ENCODE measurements at places on chromosomes 7 and 10.

- DNase-seq: no peak
These were observed 18.7 kb downstream of the CCDC136 start for GRCh38 chr7:128810473-128810872.

DNA sequence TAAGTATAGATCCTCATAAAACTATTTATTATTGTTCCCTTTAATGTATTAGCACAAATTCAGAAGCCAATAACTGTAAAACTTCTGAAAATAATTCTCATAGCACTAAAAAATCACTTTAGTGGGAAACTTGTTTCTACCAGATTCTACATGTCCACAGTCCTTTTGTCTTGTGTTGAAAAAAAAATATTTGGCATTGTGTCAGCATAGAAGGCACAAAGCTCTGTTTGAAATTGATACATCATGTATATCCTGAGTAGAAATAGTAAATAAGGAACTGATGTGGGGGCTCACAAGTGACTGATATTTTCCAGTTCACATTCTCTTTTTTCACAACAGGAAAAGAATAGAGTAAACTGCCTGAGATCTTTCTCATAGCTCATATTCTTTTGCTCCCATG lies 134.6 kb downstream of the GRM3 start:
- DNase-seq: no peak

DNA sequence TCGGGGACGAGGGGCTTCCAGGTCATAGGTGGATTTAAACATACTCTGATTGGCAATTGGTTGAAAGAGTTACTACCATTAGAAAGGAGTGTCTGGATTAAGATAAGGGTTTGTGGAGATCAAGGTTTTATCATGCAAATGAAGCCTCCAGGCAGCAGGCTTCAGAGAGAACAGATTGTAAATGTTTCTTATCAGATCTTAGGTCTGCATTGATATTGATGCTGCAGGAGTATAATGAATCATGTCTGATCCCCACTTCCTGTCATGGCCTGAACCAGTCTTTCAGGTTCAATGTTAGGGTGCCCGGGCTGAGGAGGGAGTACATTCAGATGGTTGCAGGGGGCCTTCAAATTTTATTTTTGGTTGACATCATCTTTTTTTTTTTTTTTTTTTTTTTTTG lies 51.4 kb downstream of the SH3PXD2A start:
- no peak for DNase-seq

GRCh38 chr7:16627236-16627635 lies 18.3 kb downstream of the ANKMY2 start:
- DNase-seq: no peak

DNA sequence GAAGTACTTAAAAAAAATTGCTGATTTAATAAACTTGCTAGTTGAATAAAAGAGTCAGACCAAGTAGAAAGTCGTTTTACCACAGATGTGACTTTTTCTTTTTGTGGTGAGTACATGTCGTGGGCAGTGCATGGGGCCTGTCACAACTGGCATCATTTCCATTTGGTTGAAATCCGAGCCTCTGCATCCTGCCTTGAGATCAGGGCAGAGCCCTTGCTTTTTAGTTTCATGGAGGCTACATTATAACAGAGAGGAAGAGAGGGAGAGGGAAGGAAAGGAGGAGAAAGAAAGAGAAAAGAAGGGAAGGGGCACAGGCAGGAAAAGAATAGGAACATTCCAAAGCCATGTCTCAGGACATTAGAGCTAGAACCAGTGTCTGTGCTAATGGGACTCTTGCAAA lies 20.4 kb upstream of the INSYN2A start:
- no peak for DNase-seq

- no peak for DNase-seq
These were observed 47.1 kb downstream of the SYPL1 start for GRCh38 chr7:106064771-106065574.

GRCh38 chr7:109266610-109267009 lies 696.9 kb downstream of the DNAJB9 start:
- DNase-seq: no peak

GRCh38 chr10:34679177-34679576 lies 135.9 kb downstream of the PARD3 start:
- DNase-seq: no peak

- DNase-seq: no peak
These were observed 40.6 kb upstream of the AOAH start for GRCh38 chr7:36764929-36765328.

DNA sequence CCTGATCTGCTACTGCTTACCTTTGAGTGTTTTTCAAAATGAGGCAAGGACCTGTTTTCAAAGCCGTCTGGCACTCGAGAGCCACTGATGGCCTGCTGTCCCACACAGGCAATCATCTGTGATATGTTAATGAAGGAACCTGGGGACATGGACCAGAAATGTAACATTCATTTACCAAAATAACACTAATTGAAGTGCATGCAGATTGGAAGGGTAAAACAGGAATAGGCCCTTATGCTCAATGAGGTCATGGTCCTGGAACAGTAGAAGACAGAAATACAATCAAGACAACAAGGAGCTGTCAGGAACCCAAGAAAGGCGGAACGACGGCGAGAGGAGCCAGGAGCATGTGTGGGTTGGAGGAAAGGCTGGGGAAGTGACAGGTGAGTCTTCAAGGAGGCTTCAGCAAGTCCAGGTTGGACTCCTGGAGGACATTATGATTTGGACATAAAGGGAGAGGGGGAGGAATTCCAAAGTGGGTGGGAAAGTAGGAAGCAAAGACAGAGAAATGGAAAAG lies 28.3 kb downstream of the POLR3A start:
- no peak for DNase-seq

DNA sequence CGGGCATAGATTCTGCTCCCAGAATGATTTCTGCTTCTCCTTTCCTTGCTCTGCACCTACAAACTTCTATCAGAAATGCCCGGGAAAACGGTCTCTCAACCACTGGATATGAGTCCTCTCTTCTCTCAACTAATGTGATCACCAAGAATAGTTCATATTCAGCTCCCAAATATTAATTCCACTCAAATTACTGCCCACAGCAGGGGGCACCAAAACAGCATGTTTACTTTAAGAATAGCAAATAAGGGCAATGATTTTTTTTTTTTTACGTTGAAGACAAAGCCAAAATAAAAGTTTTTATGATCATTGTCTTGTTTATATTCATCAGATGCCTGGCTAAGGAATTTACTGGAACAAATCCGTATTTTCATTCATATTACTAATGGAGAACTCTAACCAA lies 94.9 kb upstream of the PRSS1 start:
- no peak for DNase-seq

DNA sequence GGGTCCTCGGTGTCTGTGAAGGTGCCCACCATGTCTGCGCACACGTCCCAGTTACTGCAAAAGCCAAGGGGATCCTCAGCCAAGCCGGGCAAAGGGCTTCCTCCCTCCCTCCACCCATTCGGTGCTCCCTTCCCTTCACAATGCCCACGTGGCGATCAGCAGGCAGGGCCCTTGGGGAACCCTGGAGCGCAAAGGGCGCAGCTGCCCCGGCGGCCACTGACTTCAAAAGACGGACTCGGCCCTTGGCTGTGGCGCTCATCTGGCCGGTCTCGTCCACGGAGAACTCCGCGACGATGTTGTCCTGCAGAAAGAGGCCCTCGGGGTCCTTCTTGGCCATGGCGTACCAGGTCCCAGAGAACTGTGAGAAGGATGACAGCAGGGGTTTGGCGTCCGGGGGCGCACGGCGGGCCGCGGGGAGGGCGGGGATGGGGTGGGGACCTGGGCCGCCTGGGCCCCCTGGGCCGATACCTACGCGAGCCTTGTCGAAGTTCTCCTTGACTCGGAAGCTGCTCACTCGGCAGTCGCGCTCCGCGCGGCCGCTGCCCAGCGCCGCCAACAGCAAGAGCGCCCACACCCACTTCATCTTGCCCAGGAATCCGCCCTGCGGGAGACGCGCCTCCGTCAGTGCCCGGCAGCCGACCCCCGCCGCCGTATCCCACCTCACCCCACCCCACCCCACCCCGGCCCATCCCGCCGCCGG lies 439 bp downstream of the RBP4 start:
- DNase-seq: no peak

DNA sequence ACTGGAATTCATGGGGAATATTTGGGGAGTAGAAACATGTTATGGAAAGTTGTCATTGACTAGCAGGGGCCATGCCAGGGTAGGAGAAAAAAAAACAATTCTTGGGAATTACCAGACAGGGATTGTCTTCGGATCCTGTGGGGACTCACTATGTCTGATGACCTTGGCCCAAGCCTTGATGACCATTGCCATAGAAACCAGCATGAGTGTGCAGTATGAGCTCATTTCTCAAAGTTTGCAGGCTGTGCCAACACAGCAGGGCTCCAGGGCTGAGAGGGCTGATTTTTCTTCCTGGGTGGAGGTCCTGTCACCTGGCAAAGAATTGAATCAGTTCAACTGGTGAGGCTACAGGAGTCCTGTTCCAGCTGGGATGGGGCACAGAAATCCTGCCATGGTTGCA lies 198.3 kb downstream of the ADRA2A start:
- no peak for DNase-seq

GRCh38 chr7:75967487-75967997 lies 26.9 kb downstream of the TMEM120A start:
- no peak for DNase-seq

DNA sequence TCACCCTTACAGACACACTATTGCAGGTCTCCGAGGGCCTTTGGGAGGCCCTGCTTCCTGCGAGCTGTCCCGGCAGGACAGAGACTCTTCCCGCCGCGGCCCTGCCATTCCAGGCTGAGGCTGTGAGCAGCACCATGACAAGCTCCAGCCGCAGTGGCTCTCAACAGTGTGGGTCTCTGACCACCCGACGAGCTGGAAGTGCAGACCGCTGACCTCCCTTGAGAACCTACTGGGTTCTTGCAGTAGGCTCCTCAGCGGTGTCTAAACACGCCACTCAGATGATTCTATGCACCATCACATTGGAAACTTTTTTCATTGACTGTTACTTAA lies 303.4 kb downstream of the WDR37 start:
- no peak for DNase-seq

GRCh38 chr10:123203393-123204126 lies 49.4 kb downstream of the BUB3 start:
- DNase-seq: no peak

DNA sequence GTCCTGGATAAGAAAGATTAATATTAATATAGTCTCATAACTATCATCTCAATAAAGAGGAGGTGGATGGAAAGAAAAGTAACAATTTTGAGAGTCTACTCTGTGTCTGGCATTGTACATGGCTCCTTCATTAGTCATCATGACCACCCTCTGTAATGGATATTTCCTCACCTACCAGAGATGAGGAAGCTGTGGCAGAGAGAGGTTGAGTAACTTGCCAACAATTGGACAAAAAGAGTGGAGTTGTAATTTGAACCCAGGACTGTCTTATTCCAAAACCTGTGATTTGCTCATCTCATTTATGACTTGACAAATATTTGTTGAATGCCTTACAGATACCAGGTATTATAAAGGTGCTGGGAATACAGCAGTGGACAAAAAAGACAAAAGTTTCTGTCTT lies 2.1 kb upstream of the IDE start:
- no peak for DNase-seq

GRCh38 chr10:127905848-127906261 lies 1.0 kb upstream of the PTPRE start:
- DNase-seq: no peak

GRCh38 chr10:70272925-70273316 lies 10.9 kb downstream of the NPFFR1 start:
- DNase-seq: no peak

- no peak for DNase-seq
These were observed 119.8 kb downstream of the SPAG6 start for GRCh38 chr10:22464966-22465629.

DNA sequence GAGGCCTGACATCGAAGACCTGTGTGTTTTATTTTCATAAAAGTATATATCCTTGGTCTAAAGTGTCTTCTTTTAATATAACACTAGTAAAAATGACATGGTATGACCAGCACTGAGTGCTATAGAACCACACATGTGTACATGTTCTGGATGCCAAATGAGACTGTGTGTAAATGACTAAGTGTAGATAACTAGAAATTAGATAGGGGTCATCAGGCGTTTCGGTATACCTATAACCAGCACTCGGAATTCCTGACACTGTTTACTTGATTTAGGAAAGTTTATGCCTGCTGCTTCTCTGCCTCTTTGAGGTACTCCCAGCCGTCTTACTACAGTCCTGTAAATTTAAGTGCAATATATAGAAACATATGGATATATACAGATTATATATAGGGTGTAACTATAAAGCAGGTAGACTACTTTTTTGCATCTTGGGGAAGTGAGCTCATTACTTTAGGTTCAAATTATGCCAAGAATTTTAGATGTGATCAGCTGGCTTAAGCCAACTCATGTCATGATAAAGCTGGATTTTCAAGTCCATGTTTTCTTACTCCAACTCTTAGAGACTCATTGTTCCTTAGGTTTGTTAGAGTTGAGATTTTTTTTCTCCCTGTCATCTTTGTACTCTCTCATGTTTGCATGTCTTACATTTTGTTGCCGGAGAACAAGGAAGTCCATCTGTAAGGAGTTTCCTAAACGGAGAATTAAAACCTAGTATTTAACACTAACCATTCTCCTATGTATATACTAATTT lies 62.9 kb downstream of the KLHDC10 start:
- no peak for DNase-seq

DNA sequence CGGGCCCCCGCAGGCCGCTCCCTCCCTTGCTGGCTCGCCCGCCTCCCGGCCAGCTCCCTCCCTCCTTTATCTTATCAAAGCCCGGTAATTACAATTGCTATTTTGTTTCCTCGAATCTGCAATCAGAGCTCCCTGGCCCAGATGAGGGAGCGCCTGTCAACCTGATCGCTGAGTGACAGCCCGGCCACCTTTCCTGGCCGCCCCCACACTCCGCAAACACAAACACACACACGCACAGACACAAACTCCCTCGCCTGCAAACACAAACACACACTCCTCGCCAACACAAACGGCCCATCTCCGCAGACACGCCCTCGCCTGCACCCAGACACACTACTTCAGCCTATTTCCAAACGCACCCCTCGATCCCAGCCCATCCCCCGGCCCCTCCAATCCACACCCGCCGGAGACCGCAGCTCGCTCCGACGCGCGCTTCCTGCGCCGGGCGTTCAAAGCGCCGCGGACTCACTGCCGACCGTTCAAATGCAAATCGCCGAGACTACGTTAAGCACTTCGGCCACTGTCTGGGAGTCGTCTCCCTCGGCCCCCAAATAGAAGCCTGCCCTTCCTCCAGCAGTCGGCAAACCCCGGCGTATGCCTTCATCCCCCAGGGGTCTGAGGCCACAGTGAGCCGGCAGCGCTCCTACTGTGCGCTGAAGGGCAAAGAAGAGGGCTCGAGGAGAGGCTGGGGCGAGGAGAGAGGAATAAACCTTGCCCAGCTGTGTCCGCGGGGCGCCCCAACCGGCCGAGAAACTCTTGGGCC lies 3.0 kb upstream of the FGF8 start:
- DNase-seq: peak; percentile 18

Data from T-helper 2 cell (primary cell).